ENCODE measurements at places on chromosomes 7 and 10.

DNA sequence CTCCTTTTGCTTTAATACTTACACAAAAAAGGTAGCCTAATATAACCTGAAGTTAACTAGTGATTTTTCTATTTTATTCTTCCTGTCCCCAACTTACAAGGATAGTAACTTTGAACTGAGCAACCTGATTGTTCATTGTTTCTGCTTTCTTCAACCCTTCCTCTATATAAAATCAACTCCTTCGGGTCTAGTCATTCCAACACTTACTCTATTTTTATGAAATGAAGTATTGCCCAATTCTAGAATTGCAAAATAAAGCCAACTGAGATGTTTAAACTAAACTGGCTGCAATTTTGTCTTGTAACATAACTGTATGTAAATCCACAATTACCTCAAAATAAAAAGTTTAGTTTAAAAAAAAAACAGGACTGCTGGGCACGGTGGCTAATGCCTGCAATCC is 20.3 kb upstream of the DNA2 start:
- DNase-seq = no peak

DNA sequence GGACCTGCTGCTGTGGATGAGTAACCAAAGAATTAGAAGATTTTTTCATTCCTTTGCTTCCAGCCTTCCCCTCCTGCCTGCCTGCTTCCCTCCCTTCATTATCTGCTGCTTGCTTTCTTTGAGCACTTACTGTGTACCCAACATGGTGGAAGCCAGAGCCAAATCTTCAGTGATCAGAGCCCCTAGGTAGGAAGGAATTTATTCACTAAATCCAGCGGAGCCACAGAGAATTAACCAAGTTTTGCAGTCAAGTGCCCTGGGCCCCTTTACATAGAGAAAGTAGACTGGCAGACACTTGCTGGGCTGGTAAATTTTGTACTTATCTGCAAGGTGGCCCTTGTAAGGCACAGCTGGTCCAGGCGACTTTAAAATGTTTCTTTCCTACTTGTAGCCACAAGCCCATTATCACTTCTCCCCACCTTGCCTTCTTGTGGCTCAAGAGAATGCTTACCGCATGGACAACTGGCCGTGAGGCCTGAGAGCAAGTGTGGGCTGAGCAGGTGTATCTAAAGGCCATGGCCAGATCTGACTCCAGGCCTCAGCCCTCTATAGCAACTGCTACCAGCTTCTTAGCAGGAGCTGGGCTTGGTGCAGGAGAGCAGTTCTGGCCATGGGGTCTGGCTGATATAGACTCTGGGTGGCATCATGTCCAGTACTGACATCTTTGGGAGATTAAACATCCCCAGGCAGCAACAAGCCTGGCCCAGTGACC is 11.1 kb downstream of the UNC5B start:
- DNase-seq = no peak

DNA sequence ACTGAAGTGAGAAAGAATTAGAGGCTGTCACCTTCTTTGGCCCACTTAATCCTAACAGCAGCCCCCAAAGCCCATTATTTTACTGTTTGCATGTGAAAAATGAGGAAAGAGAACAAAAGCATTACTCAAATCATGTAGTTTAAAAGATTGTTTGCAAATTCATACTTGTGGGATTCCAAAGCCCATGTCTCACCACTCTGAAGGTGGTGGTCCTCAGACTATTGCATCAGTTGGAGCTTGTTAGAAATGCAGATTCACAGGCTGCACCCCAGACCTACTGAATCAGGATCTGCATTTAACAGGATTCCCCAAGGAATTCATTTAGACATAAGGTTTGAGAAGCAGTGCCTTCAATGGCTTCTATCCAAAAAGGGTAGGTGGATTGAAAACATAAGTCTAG is 93.7 kb upstream of the PDE1C start:
- no peak for DNase-seq

DNA sequence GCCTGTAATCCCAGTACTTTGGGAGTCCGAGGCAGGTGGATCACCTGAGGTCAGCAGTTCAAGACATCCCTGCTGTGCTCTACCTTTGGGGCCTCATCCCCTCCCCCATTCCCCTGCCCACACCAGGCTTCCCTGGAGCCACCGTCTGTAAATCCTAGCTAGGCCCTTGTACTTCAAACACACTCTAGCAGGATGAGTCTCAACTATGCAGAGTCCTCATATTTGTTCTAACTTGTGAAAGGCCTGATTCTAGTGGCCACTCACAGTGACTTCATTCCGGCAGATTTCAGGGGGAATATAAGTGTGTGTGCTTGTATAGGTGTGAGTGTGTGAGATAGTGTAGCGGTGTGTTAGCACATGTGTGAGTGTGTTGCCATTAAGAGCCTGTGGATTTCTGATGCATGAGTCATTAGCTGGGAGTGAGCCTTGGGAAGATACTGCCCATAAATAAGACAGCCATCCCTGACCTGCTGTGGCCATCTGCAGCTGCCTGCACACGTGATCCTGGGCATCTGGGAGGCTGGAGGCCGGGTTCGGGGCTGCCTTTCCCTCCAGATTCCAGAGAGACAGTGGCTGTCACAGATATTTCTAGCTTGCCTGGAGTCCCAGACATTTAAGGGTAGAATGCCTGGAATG is 1.7 kb upstream of the NEURL1 start:
- DNase-seq = no peak

DNA sequence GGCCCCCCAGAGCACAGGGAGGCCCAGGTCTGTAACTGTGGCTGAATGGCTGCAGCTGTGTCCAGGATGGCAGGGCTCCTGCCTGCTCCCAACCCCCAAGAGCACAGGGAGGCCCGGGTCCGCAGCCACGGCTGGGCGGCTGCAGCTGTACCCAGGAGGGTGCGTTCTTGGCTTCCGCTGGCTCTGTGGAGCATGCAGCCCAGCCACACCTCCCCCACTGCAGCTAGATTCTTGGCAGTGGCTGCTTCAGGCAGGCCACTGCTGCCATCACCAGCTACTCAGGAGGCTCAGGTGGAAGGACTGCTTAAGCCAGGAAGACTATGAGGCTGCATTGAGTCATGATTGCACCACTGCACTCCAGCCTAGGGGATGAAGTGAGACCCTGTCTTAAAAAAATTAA is 27.9 kb downstream of the C7orf25 start:
- DNase-seq = no peak

DNA sequence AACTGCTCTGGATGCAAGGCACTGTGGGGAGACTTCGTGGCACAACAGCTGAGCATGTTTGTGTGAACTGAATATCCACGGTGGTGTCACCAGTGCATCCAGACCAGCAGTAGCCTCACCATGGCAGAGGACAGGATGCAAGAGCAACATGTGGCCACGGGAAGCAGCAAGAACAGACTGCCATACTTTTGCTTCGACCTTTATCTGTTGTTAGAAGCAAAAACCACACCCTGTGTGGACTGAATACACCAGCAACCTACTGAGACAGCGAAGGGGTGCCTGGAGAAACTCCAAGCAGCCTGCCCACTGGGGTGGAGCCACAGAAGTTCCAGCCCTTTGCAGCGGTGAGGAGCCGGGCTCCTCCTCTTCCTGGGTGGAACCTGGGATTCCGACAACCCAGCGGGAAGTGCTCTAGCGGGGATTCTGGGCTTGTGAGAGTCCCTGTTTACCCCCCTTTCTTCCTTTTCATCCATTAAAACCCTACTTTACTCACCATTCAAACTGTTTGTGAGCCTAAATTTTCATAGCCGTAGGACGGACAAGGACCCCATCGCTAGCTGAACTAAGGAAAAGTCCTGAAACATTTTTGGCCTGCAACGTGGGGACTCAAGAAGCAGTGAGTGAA is 584.9 kb downstream of the GRM8 start:
- no peak for DNase-seq

DNA sequence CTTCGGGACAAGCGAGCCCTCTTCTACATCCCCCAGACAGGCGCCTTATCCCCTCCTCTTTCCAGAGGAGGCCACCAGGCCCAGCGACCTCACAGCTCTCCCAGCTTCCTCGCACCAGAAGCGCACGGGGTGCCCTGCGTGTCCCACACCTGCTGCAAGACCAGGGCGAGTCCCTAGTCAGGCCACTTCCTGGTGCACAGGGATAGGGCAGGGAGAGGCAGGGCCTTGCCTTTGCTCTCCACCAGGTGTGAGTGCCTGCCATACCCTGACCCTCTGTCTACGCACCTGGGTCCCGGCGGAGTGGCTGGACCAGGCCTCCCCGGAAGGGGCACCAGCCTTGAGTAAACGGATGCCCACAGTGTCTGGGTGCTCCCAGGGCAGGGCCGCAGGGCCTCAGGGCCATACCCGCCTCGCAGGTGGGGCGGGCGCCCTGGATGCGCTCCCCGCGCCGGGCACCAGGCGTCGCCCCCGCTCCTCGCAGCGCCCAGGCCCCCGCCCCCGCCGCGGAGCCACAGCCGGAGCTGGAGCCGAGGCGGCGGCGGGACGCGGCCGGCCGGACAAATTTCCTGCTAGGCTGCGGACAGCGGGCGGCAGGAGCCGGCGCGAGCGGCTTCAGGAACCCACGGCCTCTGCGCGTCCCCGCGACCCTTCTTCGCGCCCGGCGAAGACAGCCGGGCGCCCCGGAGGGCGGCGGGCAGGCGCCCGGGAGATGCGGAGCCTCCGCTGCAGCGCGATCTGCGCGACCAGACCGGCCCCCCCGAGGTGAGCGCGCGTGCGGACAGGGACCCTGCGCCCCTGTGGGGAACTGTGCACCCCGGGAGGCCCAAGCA is at the start of gene PTPRE:
PTPRE (plus strand) TSS at position 556 of the 830 bp plus-strand sequence. CDS start 133,779 bp downstream, outside the sequence.
- DNase-seq = peak; percentile 51

DNA sequence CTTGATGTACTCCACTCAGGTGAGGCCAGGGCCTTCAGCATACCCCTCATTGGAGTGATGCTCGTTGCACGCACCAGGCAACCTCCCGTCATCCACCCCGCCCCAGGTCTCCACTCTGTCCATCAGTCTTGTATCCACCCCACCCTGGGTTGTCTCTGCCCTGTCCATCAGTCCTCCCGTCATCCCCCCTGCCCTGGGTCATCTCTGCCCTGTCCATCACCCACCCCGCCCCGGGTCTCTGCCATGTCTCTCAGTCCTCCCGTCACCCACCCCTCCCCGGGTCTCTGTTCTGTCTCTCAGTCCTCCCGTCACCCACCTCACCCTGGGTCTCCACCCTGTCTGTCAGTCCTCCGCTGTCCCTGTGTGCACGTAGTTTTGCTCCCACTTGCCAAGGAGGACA is 59.9 kb downstream of the WDR37 start:
- DNase-seq = no peak

GRCh38 chr7:55996856-55997500 is 32.6 kb downstream of the NIPSNAP2 start:
- no peak for DNase-seq
